ENCODE measurements at places on chromosomes 13 and 19. TPM values are rescaled to one million over a fixed set of nuclear protein-coding genes. Genes with fewer than 3 reads are reported as not detected.
A peak's percentile ranks its signal among the peaks of the same experiment; 100 is the strongest.

DNA sequence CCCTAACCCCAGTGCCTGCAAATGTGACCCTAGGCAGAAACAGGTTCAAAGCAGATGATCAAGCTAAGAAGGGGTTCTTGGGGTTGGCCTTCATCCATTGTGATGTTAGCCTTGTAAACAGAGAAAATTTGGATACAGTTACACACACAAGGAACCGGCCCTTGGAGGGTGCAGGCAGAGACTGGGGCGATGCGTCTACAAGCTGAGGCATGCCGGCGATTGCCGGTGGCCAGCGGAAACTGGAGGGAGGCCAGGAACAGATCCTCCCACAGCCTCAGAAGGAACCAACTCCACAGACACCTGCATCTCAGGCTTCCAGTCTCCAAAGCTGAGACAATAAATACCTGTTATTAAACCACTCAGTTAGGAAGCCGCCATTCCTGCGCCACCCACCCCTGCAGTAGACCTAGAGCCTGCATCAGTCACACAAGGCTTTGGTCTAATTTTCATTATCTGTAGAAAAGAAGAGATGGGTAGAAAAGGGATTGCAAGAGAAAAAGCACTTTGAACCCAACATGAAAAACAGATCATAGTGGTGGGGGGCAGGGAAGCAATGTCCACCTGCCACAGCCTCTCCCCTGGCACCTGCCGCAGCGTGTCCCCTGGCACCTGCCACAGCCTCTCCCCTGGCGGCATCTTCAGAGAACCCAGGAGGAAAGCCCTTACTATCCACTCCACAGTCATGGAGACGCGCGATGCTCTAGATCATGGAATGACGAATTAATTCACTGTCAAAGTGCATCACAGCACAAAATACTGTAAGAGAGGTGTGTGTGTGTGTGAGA, 119.7 kb upstream of the SOX1 start:
- DNase-seq: no peak

GRCh38 chr13:25489238-25489637, 117.5 kb downstream of the ATP8A2 start:
- peak; percentile 45 for DNase-seq

GRCh38 chr13:27341616-27342015, 71.0 kb downstream of the RASL11A start:
- DNase-seq: peak; percentile 5

The PRTN3 gene
- total RNA-seq: 0.14 TPM

The C3 gene
- total RNA-seq: 1.9 TPM

The MAMSTR gene
- total RNA-seq: 0.93 TPM
